ENCODE measurements at places on chromosomes 2 and 18. TPM values are rescaled to one million over a fixed set of nuclear protein-coding genes. Genes with fewer than 3 reads are reported as not detected.

LBX2 gene
- total RNA-seq: not detected

GRCh38 chr18:47602273-47602897 lies 328.1 kb downstream of the SMAD2 start:
- DNase-seq: no peak
- H3K27ac ChIP-seq: no peak overlapping the region
- no peaks in the 10 kb centered on the region for H3K36me3 ChIP-seq
- no peak overlapping the region for H3K4me3 ChIP-seq
- no peaks in the 10 kb centered on the region for H3K27me3 ChIP-seq

CCDC68 gene
- 0.11 TPM for total RNA-seq

GRCh38 chr2:164061129-164061746 lies 325.4 kb upstream of the FIGN start:
- H3K27ac ChIP-seq: no peak overlapping the region
- H3K27me3 ChIP-seq: no peaks in the 10 kb centered on the region
- DNase-seq: no peak
- no peaks in the 10 kb centered on the region for H3K4me1 ChIP-seq
- no peak overlapping the region for H3K4me3 ChIP-seq

CARF gene
- 2.4 TPM for total RNA-seq

DNA sequence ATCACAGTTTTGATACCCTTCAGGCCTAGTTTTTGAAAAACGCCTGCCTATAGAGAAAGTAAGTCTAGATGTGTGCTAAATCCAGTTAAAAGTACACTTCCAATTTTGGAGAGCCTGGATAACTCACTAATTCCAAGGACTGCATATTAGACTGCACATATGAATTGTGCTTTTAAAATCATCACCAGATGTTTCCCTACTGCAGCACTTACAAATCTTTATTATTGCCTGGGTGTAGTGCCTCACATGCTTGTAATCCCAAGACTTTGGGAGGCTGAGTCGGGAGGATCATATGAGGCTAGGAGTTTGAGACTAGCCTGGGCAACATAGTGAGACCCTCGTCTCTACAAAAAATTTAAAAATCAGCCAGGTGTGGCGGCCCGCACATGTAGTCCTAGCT lies 35.9 kb upstream of the HTR2B start:
- peaks cover 27% of the 10 kb centered on the region for H3K4me1 ChIP-seq
- no peak for DNase-seq
- no peak overlapping the region for H3K4me3 ChIP-seq
- no peak overlapping the region for H3K27ac ChIP-seq
- peaks cover 74% of the 10 kb centered on the region for H3K36me3 ChIP-seq

DNA sequence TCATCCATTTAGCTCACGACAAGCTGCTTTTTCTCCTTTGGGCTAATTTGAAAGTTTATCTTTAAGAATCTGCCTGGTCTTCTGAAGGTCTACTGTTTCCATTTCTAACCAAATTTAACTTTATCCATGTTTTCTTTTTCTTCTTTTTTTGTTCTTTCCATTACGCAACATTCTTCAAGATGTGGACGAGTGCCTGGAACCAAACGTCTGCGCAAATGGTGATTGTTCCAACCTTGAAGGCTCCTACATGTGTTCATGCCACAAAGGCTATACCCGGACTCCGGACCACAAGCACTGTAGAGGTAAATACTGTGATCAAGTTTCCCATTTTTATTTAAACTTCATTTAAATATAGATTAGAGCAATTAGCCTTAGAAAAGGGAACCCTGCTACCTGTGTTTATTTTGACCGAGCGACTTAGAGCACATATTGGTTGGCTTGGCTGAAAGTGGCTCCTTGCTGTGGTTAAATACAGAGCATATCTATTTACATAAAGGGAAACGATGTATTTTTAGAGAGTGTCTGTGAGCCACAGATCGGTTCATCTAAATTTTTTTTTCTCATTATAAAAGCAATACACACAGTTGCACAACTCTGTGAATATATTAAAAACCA lies 183.4 kb upstream of the RASGRP3 start:
- H3K4me3 ChIP-seq: no peak overlapping the region
- no peak for DNase-seq
- H3K4me1 ChIP-seq: no peaks in the 10 kb centered on the region
- no peaks in the 10 kb centered on the region for H3K36me3 ChIP-seq

- no peaks in the 10 kb centered on the region for H3K27me3 ChIP-seq
- H3K4me3 ChIP-seq: no peak overlapping the region
- H3K4me1 ChIP-seq: peaks cover 12% of the 10 kb centered on the region
- H3K36me3 ChIP-seq: no peaks in the 10 kb centered on the region
- no peak for DNase-seq
Measured at GRCh38 chr2:204550751-204551511, 5.7 kb downstream of the PARD3B start.

GRCh38 chr2:28821295-28821958 lies 10.8 kb downstream of the SPDYA start:
- H3K4me3 ChIP-seq: no peak overlapping the region
- H3K27me3 ChIP-seq: no peaks in the 10 kb centered on the region
- H3K4me1 ChIP-seq: no peaks in the 10 kb centered on the region
- no peaks in the 10 kb centered on the region for H3K36me3 ChIP-seq
- no peak overlapping the region for H3K27ac ChIP-seq
- DNase-seq: no peak

FAM98A gene
- 31.1 TPM for total RNA-seq

DNA sequence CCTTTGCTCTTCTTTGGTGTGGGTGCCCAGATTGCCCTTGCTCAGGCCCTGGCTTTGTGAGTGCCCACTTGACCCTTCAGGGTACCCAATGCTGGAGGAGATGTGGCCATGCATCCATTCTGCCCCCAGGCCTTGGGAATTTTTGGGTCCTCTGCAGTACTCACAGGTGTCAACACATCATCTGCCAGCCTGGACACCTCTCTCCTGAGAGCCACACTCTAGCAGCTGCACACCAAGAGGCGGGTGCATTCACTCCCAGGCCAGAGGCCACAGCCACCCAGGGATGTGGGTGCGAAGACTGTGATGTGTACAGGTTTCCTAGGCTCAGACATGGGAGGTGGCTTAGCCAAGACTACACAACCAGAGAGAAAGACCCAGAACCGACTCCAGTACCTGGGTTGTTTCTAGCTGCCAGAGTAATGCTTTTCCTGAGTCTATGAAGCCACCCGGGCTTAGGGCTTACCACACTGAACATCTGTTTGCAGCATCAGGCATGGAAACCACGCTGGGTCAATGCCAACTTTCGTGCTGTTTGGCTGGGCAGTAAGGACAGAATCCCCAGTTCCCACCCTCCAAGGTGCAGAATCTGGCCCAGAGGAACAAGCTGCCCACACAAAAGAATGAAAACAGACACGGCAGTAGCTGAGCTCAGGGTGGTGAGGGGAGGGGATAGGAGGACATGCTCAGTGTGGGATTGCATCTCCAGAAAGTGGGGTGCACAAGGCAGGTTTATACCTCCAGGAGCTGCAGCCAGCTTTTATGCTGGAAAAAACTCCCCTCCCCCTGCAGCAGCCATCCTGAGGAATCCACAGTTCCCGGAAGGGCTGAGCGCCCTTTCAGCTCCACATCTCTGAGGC lies 40.1 kb downstream of the KCNF1 start:
- no peaks in the 10 kb centered on the region for H3K27me3 ChIP-seq
- DNase-seq: no peak
- H3K4me3 ChIP-seq: no peak overlapping the region
- no peaks in the 10 kb centered on the region for H3K36me3 ChIP-seq

DNA sequence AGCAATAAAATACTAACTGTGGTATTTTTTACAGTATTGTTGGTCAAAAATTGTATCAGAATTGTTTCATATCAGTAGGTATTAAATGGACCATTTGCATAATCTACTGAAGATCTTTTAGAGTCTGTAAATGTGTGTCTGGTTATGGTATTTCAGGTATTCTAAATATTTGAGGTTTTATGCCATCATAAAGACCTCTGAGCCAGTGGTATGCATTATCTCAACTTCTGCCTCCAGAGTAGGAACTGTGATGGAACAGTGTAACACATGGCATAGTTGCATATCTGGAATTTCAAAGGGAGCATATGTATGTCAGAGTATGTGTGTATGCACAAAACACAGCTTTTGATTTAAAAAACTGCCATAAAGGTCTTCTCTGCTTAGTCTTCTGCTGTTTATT lies 15.4 kb downstream of the GREB1L start:
- no peak overlapping the region for H3K27ac ChIP-seq
- H3K4me1 ChIP-seq: no peaks in the 10 kb centered on the region
- no peaks in the 10 kb centered on the region for H3K36me3 ChIP-seq

GRCh38 chr2:219433666-219434467 lies 776 bp upstream of the SPEG start:
- no peaks in the 10 kb centered on the region for H3K4me1 ChIP-seq
- H3K27ac ChIP-seq: peak overlapping the region; percentile 82
- no peaks in the 10 kb centered on the region for H3K27me3 ChIP-seq
- peak overlapping the region; percentile 36 for H3K4me3 ChIP-seq
- no peaks in the 10 kb centered on the region for H3K36me3 ChIP-seq
- no peak for DNase-seq

- DNase-seq: no peak
- H3K4me3 ChIP-seq: no peak overlapping the region
- H3K27ac ChIP-seq: no peak overlapping the region
- no peaks in the 10 kb centered on the region for H3K36me3 ChIP-seq
Measured at GRCh38 chr2:17788773-17789172, 27.5 kb upstream of the MSGN1 start.

GRCh38 chr2:11814979-11815510 lies 68.6 kb downstream of the LPIN1 start:
- H3K36me3 ChIP-seq: peaks cover 79% of the 10 kb centered on the region
- no peak overlapping the region for H3K4me3 ChIP-seq
- no peak for DNase-seq
- H3K27ac ChIP-seq: no peak overlapping the region
- no peaks in the 10 kb centered on the region for H3K4me1 ChIP-seq

IL37 gene
- not detected for total RNA-seq

DNA sequence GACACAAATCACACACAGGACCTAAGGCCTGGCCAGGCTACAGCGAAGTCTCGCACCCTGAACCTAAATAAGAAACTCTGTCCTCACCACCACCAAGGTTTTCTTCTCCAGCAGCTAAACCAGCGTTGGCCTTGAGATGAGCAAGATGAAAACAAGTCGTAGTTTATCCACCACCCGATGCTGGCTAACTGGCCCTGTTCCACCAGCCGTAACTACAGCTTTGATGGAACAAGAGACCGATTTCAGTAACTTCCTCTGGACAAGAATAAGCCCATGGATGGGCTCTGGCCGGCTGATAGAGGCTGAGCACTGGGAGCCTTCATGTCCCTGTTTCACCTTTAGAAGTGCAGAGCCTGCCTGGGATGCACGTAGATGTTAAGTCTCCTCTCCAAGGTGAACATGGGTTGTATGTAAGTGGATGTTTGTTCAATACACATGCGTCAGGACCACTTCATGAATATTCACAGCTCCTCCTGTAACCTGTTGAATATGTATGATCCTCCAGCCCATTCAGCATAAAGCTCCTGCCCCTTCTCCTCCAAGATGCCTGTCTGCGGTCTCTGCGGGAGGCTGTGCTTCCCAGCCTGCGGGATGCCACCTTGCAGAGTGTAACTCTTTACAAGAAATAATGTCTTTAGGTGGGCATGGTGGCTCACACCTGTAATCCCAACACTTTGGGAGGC lies 24.2 kb downstream of the ADI1 start:
- H3K27me3 ChIP-seq: no peaks in the 10 kb centered on the region
- no peaks in the 10 kb centered on the region for H3K4me1 ChIP-seq
- peaks cover 10% of the 10 kb centered on the region for H3K36me3 ChIP-seq
- DNase-seq: no peak
- no peak overlapping the region for H3K4me3 ChIP-seq

DNA sequence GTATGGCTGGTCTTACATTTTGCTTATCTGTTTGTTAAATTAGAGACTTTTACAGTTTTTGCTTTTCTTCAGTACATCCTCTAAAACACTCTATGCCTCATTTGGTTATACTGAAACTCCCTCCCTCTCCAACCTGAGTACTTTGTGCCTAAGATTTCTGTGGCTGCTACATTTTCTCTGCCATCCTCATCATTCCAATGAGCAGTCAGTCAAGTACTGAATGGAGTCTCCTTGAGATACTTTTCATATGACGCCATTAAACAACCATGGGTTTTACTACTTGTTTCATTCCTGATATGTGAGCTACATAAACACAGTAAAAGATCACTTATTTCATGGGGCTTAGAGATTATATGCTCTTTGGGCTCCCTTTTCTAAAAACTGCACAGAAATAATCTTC lies 196.7 kb upstream of the EPC2 start:
- DNase-seq: no peak
- no peaks in the 10 kb centered on the region for H3K4me1 ChIP-seq
- no peaks in the 10 kb centered on the region for H3K36me3 ChIP-seq
- no peak overlapping the region for H3K27ac ChIP-seq

DNA sequence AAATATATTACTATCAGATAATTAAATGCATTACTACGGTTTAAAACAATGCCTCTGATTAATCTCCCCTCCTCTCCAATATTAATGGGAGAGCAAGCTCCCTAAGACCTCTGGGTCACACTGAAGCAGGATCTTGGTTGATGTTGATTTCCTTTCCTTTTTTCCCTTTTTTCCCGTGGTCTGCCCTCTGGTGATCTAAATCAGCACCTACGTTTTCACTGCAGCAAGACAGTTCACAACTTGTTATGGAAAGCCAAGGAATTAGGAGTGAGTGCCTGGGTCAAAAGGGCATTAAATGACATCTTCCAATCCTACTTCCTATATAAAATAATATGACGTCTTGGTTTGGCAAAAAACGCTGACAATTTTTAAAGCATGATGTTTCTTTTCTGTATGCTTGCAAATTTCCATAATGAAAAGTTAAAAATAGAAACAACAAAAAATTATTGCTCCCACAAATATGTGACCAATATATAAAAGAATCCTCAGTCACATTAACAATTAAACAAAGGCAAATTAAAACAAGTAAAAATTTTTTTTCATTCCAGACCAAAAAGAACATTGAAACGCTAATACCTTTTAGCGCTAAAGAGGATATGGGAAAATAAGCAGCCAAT lies 7.9 kb upstream of the CFAP36 start:
- no peak overlapping the region for H3K4me3 ChIP-seq
- no peaks in the 10 kb centered on the region for H3K36me3 ChIP-seq
- H3K27me3 ChIP-seq: no peaks in the 10 kb centered on the region

DNA sequence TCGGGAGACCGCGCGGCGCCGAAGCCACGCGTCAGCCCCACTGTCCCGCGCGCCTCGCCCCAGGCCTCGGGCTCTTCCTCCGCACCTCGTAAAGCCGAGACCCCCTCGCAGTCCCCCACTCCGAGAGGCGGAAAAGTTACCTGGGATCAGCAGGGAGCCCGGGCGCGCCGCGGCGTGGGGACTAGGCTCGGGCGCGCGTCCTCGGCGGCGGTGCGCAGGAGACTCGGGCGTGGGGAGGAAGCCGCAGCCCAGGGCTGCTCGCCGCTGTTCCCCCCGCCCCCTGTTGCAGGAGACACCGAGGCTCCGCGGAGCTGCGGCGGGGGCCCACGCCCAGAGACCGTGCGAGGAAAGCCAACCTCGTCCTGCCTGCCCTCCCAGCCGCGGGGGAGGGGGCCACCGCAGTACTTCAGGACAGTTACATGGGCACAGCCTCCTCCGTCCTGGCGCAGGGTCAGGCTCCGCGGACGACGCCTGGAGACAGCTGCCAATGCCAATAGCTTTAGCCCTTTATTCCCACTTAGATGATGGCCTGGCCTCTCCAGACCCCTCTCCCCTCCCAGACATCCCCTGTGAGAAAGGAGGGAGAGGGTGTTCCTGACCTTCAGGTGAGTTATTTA lies at the start of gene EPB41L3:
Gene EPB41L3 (minus strand): TSS at position 225 of the 617 bp plus-strand sequence. CDS start 54,814 bp downstream, outside the sequence.
- peak within 1 kb of the TSS; percentile 39 for H3K27ac ChIP-seq
- H3K4me1 ChIP-seq: peaks cover 26% of the 10 kb centered on the region
- no peaks in the 10 kb centered on the region for H3K27me3 ChIP-seq
- DNase-seq: no peak

UGT1A4 gene
- total RNA-seq: 3.8 TPM

RIF1 gene
- total RNA-seq: 14.4 TPM

SPATA3 gene
- not detected for total RNA-seq

ROCK2 gene
- total RNA-seq: 23.8 TPM

Data from esophagus squamous epithelium (tissue), 5 donors.